ENCODE measurements at places on chromosomes 11 and 22.

- peak; percentile 32 for DNase-seq
Measured at GRCh38 chr11:118353084-118353710, 6.2 kb upstream of the UBE4A start.

DNA sequence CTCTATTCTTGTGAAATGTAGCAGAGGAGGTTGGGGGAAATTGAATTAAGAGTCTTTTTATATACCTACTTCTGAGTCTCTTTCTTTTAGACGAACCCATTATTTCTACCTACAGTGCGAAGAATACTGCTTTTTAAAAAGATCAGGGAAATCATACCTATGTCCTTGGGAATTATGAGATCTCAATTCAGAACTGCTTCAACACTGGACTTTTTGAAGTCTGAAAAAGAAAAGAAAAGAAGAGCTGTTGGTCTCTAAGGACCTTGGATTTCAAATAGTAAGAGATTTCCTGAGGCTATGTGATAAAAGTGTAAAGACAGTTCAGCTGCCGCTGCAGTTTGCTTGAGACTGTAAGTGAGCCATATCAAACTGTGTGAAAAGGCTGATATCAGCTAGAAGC is 3.7 kb upstream of the OR5B21 start:
- DNase-seq: no peak

DNA sequence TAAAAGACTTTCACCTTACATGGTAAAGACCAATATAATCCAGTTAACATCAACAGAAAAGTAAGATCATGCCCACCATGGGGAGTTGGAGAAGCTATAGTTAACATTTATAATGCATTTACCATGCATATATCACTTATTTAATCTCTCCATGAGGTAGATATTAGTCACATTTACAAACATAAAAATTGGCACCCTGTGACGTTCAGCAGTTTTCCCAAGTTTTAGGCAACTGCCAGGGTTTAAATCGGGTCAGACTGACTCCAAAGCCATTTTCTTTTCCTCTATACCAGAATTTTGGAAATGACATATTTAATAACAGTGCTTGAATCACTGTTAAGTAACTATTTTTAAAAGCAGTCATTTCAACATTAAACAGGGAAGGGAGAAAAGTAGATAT is 266.3 kb downstream of the DDX10 start:
- DNase-seq: no peak

- peak; percentile 91 for DNase-seq
Measured at GRCh38 chr11:103696123-103696522, 340.3 kb upstream of the DDI1 start.

DNA sequence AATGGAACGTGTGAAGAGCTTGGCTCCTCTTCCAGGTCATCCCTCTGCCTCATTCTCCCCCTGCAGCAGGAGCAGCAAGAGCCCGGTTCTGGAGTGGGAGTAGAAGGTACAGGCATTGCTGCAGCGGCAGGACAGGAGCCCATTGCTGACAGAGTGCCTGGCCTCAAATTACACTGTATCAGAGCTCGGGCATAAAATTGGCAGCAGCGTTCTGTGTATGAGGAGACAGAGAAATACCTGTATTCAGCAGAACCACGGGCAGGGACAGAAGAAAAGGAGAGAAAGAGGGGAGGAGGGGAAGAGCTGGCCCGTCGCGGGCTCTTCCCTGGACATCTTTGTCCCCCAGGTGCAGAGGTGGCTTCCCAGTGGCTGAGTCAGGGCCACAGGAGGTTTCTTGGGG is 2.6 kb upstream of the NCF4 start:
- DNase-seq: no peak

DNA sequence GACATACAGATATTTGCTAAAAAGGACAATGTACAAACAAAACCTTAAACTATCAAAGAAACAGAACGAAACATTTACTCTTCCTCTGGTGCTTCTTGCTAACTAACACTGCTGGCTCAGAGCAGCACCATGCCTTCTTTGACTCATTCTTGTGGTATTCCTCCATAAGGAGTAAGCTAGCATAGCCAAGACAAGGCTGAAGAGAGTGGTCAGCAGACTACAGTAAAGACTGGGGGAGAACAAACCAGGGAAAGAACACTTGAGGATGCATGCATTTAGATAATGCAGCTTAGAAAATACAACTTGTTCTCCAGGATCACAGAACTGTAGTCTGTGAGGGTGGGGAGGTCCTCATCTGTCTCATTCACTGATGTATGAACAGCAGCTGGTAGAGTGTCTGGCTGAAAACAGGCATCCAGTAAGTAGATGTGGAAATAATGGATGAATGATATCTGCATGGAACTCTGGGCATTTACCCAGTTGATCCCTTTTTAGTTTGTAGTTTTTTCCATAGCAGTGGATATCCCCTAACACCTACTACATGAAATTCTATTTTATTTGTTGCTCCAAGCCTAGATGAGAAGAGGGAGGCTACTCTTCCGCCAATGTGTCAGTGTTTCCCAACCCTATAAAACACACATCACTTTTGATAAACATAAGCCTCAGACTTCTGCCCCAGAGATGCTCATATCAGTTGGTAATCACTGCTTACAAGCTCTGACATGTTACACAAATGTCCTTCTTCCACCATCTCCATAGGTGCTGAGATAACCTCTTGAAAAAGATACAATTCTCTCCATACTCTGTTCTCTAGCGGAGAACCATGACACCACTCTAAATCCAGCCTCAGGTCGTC is 7.3 kb downstream of the SNX19 start:
- DNase-seq: peak; percentile 84

DNA sequence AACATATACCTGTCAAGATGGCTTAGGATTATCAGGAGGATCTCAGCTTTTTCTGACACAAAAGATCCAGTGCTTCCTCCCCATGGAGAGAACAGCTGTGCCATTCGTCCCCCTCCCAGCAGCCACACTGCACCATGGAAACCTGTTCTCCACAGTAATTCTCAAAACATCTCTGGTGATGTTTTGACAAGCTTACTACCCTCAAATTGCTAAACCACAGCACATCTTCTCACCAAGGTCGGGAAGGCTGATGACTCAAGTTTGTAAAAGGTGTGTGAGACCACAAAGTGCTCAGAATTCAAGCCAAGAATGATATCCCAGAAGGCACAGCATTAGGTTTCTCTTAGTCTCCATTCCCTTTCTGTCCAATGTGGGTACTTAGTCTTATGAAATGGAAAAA is 3.9 kb upstream of the RAB38 start:
- no peak for DNase-seq

- DNase-seq: no peak
Measured at GRCh38 chr11:99932684-99933083, 754.4 kb upstream of the ARHGAP42 start.

- no peak for DNase-seq
Measured at GRCh38 chr11:66275984-66276612, 1.9 kb upstream of the CNIH2 start.

DNA sequence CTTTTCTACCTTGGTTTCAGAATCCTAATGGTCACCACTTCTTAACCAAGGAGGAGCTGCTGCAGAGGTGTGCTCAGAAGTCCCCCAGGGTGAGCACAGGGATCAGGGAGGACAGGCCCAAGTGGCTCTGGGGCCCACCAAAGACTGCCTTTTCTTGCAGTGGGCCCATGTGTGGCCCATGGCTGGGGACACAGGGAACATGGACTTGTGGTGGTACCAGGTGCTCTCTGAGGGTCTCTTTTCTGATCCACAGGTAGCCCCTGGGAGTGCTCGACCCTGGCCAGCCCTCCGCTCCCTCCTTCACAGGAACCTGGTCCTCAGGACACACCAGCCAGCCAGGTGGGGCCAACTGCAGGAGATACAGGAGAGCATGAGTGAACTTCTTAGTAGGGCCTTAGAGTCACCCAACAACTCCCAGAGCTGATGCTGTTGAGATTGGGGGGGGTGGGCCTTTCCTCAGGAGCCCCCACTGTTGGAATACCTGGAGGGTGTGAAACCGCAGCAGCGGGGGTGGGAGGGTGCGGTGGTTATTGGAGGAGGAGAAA is 2.0 kb downstream of the MUS81 start:
- DNase-seq: no peak

DNA sequence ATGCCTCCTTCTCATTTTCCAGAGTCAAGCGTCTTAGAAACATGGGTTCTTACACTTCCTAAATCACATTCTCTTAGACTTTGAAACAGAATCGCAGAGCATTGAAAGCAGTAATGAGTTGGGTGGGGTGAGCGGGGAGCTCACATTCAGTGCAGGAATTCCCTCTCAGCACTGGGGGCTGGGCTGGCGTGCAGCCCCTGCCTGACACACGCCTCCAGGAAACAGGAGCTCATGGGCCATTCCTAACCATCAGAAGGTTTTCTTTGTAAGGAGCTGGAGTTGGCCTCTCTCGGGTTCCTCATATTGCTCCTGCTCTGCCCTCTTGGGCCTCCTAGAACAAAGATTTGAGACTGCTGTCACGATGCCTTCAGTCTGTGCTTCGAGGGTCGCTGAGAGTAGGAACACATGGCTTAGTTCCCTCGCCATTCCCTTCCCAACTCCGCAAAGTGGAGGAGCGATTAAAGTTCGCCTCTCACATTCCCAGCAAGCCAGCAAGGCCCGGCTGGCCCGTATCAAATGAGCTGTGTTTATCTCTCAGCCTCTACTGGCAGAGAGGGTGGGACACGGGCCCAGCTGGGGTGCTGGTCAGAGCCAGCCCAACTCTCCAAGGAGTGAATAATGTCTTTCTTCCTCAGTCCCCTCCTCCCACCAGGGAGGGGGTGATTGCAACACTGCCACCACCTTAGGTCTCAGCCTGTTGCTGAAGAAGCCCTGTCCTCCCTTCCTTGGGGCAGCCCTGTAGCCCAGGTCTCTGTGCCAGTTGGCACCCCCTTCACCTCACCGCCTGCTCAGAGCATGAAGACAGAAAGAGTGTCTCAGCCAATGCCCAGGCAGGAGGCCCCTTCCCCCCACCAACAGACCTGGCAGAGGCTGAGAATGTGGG is 10.4 kb downstream of the CHRDL2 start:
- peak; percentile 76 for DNase-seq

GRCh38 chr11:70763606-70764005 is 365.3 kb downstream of the CTTN start:
- peak; percentile 44 for DNase-seq

DNA sequence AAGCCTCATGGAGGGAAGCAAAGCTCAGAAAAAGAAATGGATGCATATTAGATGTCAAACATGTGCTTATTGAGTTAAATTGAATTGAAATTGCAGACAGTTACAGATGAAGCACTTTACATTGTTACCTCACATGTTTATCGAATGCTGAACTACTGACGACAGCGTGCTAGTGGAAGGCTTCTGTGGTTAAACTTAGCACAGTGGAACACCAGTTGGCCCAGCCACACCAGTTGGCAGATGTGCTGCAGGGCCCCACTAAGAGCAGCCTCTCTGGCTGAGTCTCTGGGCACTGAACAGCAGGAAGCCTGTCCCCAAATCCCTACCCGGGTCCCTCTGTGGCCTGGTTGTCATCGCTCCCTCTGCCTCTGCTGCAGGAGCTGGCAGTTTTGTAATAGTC is 242.1 kb downstream of the NTM start:
- no peak for DNase-seq

DNA sequence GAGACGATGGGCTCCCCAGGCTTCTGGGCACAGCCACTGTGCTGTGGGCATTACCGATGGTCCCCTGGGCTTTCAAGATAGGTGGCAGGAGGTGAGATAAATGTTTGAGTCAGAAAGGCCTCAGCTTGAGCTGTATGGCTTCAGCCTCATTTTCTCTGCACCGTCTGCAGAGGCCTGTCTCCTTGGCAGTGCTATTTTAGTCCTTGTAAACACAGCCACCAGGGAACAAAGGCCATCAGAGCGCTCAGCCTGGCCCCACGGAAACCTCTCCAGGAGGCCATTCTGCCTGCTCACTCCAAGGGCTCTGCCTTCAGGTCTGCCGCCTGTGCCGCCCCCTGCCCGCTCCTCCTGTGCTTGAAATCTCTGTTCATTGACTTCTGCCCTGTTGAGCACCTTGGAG is 1424.9 kb downstream of the TBC1D22A start:
- DNase-seq: no peak

DNA sequence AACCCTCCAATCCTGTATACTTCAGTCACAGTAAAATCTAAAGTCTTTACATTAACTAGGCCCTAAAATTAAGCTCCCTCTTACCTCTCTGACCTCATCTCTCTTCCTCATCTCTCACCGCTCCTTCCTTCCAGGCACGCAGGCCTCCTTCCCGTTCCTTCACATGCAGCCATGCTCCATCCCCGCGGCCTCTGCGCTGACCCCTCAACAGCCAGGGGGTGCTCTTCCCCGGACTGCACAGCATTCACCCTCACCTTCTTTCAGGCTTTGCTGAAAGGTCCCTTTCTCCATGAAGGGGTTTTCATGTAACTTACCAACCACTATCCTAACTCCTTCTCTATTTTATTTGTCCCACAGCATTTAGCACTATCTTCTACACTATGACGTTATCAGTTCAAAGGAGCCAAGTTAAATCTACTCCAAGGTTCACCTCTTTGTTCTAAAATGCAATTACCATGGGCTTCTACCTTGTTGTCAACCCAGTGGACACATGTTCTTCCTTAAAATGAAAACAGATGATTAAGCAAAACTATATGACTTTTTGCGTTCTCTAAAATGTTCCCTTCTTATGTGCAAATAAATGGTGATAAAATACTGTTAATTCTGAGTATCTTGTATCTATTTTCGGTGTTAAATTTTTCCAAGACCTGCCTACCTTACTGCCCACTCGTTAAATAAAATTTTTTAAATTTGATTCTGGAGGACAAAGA is 57.8 kb upstream of the APOA1 start:
- DNase-seq: no peak

DNA sequence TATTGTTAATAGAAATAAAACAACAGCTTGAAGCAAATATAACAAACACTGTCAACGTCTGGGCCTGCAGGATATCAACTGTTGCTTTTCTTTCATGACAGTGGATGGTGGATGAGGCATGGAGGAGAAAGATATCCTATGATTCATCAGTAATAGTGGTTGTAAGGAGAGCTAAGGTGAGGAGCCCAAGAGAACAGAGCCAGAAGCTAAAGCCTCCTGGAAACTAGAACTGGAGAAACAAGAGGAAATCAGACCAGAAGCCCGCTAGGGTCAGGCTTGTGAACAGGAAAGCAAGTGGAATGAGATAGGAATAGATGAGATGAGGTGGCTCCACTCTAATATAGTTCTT is 37.7 kb upstream of the MMP12 start:
- no peak for DNase-seq

DNA sequence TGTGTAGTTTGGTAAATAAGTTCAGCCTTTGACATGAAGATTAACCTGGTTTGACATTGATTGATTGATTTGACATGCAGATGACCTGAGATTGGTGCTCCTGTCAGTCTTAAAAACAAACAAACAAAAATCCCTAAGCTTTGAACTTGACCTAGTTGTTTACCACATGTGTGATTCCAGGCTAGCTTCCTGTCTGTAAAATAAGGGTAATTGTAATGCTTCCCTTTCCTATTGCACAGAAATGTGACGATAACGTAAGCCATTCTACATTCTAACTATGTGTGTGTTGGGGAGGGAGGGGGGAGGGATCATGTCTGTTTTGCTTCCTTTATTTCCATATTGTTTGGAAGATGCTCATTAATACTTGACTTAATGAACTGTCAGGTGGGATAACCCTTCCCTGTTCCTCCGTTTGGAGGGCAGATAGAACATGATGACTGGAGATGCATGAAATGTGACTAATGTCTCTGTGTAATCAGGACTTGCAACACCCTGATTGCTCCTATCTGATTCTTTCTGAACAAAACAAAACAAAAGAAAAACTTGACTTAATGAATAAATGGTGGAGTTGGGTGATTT is 106.1 kb upstream of the CLMP start:
- no peak for DNase-seq
